CD4-positive, alpha-beta T cell treated with Interleukin-21 for 1 hour (primary cell): ENCODE measurements at places on chromosomes 11 and 22.

DNA sequence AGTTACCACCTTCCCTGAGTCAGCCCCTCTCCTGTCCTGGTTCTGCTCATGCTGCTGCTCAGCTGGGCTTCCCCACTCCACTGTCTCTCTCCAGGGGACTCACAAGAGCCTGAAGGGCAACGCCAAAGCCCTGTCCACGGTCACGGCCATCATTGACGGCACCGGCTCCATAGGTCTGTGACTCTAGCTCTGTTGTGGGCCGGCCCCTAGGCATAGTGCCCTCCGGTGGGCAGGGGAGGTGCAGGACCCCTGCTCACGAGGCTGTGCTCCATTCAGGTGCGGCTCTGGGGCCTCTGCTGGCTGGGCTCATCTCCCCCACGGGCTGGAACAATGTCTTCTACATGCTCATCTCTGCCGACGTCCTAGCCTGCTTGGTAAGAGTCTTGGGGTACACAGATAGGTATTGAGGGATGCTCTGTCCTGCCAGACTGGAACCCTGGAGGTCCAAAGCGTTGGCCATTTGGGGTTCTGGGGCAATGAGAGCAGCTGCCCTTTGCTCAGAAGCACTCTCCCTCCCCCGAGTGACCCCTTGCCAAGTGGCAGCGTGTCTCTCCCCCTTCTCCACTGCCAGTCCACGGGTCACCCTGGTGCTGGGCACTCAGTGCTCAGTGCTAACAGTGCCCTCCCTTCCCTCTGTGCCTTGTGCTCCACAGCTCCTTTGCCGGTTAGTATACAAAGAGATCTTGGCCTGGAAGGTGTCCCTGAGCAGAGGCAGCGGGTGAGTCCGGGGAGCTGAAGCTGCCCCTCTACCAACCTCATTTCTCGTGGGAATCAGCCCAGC is 22.4 kb downstream of the SLC37A2 start:
- no peak for DNase-seq

GRCh38 chr22:25878933-25879332 is 136.9 kb downstream of the MYO18B start:
- no peak for DNase-seq

GRCh38 chr22:28882545-28882877 is 861 bp upstream of the ZNRF3 start:
- DNase-seq = peak; percentile 7

GRCh38 chr11:47587723-47588326 is 1.3 kb downstream of the FAM180B start:
- no peak for DNase-seq

GRCh38 chr11:103566116-103566515 is 456.9 kb downstream of the DYNC2H1 start:
- no peak for DNase-seq

DNA sequence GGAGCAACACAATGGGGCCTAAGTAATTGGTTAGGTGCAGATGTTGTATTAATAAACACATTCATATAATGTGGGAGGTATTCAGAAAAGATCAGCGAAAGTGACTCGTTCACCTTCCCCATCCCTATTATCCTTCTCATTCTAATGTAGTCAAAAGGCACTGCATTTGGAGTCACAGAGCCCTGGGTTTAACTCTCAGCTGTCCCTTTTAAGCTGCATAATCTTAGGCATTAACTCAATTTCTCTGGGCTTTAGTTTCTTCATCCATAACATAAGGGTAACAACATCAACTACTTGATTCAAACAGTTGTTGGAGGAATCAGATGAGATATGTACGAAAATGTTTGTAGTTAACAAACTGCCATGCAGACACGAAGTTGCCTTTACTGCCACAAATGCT is 187.6 kb upstream of the PITPNB start:
- DNase-seq = no peak

- DNase-seq = no peak
These were observed 92.9 kb upstream of the USP47 start for GRCh38 chr11:11748706-11749365.

DNA sequence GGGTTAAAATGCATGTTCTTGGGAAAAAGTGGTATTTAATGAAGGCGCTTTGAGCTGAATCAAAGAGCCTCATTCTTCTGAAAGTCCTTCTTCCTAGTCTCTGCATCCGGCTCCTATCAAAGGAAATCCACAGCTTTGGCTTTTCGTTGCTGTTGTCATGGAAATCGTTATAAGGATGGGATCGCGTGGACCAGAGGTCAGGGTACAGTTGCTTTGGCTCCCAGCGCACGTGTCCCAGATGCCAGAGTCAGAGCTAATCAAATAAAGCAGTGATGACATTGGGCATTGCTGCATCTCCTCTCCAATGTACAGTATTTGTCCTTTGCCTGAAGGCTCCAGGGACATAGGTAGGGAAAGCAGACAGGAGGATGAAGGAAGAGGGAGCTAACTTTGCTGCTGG is 181.9 kb downstream of the MYO18B start:
- no peak for DNase-seq

DNA sequence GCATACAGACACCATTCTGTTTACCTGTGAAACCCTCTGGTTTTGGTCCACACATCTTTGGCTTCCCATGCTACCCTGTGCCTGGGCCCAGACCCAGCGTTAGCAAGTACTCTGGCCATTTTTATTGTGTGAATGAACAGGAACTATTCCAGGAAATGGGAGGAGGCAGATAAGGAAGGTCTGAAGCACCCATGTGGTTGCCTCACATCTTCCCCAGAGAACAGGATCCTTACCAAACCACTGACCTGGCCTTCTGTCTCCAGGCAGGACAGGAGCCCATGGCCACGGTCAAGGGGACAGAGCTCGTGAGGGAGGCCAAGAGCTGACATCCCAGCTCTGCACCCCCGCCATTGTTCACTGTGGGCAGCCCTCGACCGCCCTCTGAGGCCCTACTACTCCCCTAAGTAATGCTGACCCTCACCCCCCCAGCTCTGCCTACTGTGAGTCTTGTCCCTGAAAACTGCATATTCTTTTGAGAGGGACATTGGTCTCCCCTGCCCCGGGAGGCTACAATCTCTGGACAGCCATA is 97.7 kb upstream of the TP53I11 start:
- no peak for DNase-seq

GRCh38 chr22:27470169-27470772 is 331.3 kb downstream of the MN1 start:
- no peak for DNase-seq

GRCh38 chr11:131723088-131723487 is 352.7 kb downstream of the NTM start:
- no peak for DNase-seq

- DNase-seq = no peak
These were observed 1056.0 kb downstream of the TBC1D22A start for GRCh38 chr22:47818496-47818895.

- DNase-seq = no peak
These were observed 23.5 kb downstream of the CTNND1 start for GRCh38 chr11:57785072-57785471.

GRCh38 chr11:101428918-101429317 is 154.9 kb downstream of the TRPC6 start:
- DNase-seq = no peak

DNA sequence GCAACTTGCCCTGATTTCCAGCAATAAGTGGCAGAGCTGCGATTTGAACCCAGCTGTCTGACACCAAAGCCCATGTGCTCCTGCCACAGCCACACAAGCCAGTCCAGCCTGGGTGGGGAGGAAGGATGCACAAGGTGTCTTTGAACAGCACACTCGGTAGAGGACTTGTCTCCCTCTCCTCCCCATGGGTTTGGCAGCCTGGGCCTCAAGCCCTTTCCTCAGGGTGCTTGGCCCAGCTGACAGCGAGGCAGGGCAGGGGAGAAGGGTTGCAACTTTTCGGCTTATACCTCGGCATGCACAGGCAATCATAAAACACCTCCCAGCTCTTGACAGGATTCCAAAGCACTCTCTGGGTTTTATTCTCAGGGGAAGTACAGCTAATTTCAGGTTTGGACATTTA is 19.3 kb downstream of the ASPHD2 start:
- DNase-seq = no peak

DNA sequence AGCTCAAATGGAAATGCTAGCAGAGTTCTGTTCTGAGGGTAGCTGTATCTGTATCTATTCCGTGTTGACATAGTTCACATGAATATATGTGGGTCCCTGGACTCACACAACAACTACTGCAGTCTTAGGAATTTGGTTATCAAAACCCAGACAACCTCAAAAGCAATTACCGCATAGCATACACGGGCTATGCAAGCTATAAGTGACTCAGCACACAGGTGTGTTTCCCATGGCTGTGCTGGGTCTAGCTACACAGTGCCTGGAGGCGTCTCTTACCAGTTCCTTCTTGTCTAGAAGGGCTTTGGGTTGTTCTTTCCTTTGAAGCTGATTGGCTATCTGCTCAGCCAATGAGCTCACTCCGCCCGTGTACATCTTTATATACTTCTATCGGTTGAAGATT is 98.2 kb upstream of the BID start:
- DNase-seq = no peak

DNA sequence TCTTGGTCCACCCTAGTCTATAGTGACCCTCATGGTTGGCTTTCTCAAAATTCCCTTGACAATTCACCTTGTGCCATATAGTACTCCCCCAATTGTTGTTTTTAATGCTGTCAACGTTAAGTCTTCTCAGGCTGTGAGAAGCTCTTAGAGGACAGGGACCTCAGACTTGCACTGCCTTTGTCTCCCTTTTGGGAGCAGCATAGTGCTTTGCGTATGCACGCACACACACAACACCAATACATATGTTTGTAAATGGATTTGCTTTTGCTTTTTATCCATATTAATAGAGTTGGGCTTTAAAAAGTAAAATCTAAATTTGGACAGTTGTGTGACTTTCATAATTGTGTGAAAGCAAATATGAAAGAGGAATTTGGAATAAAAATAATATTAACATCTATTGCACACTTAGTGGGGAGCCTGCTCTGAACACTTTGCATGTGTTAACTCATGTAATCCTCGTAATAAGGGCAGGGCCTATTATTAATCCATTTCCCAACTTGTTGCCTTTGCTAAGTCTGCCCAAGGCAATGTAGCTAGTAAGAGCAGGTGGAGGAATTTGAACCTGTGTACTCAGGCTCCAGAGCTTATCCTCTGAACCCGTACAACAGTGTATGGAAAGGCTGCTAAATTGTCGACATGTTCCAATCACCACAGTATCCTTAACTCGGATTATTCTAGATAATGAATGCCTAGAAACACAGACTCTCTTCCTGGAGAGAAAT is 257.7 kb upstream of the NARS2 start:
- DNase-seq = no peak

DNA sequence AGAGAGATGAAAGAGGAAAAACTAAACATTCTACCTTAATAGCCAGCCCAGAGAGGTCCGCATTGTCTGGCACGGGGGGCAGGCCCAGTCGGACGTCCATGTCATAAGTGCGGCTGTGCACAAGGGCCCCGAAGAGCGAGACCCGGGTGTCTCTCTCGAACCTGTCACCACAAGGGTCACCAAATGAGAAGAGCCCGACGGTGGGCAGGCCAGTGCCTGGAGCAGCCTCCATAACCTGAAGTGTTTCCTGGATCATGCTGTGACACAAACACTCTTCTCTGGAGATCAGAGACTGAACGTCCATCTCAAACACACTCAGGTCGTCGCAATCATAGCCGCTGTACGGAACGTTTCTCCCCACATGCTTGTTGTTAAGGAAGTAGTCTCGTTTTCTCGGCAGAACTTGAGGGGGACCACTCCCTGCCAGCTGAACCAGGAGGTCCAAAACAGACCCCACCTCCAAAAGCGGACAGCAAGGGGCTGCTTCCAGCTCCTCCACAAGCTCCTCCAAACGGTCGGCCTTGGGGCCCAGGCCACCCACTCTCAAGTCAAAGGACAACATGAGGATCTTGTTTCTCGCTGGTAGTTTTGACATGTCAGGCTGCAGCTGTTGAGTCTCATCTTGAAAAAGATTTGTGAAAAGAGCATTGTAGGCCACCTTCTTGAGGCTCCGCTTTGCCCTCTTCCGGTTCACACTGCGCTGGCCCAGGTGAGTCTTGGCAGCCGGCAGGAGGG is 971 bp downstream of the TUBGCP6 start:
- DNase-seq = no peak

GRCh38 chr22:47296405-47297260 is 534.2 kb downstream of the TBC1D22A start:
- no peak for DNase-seq

DNA sequence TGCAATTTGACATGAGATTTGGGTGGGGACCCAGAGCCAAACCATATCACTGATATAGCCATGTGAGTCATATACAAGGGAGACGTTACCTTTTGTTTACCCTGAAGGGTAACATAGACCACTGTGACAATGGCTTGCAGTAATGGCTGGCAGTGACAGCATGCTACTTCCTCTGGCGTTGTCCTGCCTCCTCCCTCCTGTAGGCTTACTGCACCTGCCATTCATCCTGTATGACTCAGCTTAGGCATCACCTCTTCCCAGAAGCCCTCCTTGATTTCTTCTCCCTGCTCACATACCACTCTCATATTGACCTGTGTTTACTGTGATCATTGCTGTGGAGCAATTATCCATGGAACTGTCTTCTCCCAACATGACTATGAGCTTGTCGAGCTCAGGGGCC is 12.0 kb upstream of the PVALB start:
- no peak for DNase-seq

DNA sequence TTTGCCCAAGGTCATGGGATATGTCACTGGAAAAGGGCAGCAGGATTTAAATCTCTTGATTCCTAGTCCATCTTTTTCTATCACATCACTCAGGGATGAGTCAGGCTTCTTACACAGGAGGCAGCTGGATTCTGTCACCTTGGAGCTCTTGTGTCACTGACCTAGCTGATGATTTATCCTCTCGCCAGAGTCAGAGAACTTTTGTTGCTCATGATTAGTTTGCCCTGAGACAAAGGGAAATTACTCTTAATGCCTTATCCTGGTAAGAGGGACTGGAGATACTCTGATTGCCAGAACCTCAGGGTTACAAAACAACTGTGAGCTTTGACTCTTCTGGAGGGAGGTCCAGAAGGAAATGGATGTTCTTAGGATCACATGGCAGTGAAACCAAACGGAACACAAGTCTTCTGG is 10.1 kb downstream of the COA4 start:
- DNase-seq = no peak

DNA sequence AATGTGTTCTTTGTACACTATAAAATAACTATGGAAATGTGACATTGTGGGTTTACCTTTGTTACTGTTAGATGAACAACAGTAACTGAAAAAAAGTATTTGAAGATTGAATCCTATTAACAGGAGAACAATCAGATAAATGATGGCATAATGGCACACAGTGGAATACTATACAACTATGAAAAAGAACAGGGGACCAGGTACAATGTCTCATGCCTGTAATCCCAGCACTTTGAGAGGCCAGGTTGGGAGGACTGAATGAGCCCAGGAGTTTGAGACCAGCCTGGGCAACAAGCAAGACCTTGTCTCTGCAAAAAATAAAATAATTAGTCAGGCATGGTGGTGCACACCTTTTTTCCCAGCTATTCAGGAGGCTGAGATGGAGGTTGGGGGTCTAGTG is 14.4 kb upstream of the OSBP start:
- DNase-seq = no peak

GRCh38 chr11:63243533-63243932 is at the start of gene SLC22A25:
TSS of gene SLC22A25 (minus strand) at chr11:63243599. CDS start at chr11:63229652, 13,947 bp downstream.
- no peak for DNase-seq

GRCh38 chr11:69910519-69911309 is 91.5 kb upstream of the FGF3 start:
- no peak for DNase-seq
